ENCODE measurements at places on chromosomes 13 and 19.
A peak's percentile ranks its signal among the peaks of the same experiment; 100 is the strongest.

GRCh38 chr19:30136611-30137195 is 194.7 kb downstream of the URI1 start:
- H3K4me3 ChIP-seq = no peak overlapping the region
- no peak overlapping the region for H3K27ac ChIP-seq
- no peaks in the 10 kb centered on the region for H3K36me3 ChIP-seq

GRCh38 chr19:46288896-46289588 is 7.8 kb upstream of the HIF3A start:
- H3K27me3 ChIP-seq = peaks cover 52% of the 10 kb centered on the region
- no peaks in the 10 kb centered on the region for H3K4me1 ChIP-seq
- no peak overlapping the region for H3K4me3 ChIP-seq
- no peak for DNase-seq

DNA sequence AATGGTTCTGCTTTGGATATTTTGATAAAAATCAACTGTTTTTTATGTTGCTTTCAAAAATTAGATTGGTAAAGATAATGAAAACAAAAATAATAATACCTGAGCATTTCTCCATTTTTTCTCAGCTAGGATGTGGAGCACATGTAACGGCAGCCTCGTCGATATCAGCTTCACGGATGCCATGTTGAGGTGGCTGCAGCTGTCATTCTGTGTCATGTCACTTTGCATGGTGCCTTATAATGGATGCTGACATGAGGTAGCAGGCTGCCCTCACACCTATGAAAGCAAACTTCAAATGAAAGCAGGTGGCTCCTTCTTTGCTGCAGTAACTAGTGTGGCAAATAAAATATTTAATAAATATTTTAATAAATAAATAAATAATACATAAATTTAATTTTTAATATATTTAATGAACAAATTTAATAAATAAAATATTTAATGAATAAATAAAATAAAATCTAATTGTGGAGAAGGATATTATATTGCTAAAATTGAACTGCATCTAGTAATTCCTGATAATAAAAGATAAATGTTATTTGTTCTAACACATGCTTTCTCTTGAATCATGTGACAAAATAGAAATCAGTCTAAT is 955.7 kb upstream of the SLC10A2 start:
- no peaks in the 10 kb centered on the region for H3K4me1 ChIP-seq
- DNase-seq = no peak

- no peaks in the 10 kb centered on the region for H3K4me1 ChIP-seq
- H3K4me3 ChIP-seq = no peak overlapping the region
- H3K27ac ChIP-seq = no peak overlapping the region
- no peaks in the 10 kb centered on the region for H3K36me3 ChIP-seq
- peaks cover 23% of the 10 kb centered on the region for H3K27me3 ChIP-seq
These were observed 3.7 kb upstream of the NAT14 start for GRCh38 chr19:55481148-55481793.

DNA sequence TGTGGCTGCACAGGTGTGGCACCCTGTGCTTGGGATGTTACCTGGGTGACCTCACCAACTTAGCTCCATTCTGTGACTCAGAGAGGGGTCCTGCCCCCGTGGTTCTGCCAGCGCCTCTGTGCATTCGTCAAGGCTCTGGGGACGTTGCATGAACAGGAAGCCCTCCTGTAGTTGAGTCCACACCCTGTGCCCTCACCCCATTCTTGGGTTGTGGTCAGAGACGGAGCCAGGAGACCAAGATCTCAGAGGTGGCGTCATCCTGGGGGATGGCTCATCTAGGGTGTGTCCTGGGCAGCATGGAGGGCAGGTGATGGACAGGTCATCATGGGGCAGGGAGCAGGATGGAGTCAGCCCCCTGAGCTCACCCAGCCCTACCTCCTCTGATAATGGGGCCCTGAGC is 2.5 kb downstream of the COX6B2 start:
- H3K36me3 ChIP-seq = no peaks in the 10 kb centered on the region
- no peak overlapping the region for H3K27ac ChIP-seq
- no peak overlapping the region for H3K4me3 ChIP-seq
- no peaks in the 10 kb centered on the region for H3K4me1 ChIP-seq
- peaks cover 60% of the 10 kb centered on the region for H3K27me3 ChIP-seq

DNA sequence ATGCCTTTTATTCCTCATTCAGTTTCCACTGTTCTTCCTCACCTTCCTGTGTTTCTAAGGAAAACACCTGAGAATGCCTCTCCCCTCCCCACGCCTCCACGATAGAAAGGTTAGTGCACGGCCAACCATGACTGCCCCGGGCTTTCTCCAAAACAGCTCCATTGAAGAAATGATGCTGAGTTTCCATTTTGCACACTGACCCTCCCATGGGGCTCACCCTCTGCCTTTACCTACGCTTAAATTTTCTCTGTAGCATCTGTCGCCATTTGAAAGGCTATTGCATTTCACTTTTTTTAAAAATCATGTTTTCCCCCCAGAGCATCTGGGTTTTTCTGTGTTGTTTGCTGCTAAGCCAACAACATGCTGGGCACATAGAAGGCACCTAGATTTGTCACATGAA is 48.2 kb downstream of the ABCC4 start:
- no peaks in the 10 kb centered on the region for H3K36me3 ChIP-seq
- no peak overlapping the region for H3K27ac ChIP-seq

DNA sequence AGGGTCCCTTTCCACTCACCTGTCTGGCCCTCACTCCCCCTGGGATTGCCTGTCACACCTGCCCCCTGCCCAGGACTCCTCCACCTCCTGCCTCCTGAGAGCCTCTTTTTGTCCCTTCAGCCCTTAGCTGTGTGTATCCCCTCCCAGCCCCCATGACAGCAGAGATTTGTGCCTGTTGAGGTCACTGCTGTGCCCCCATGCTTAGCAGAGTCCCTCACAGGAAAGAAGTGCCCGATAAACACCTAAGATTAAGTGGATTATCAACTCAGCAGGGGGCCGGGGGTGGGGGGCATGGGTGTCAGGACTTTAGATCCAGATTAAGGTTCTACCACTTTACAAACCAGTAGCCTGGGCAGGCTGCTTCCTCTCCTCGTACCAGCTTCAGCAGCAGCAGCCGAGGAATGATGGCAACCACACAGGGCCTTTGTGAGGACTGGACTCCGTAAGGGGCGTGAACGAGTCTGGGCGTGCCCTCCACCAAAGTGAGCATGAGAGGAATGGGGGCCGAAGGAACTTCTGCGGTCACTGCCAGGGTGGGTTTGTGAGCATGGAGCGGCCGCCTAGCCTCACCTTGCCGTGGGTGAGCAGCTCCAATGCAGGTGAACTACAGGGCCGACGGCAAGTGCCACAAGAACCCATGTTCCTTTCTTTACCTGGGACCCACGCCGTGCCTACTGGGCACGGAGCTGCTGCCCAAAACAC is 36.1 kb downstream of the ZNF787 start:
- no peak overlapping the region for H3K4me3 ChIP-seq
- DNase-seq = no peak
- no peak overlapping the region for H3K27ac ChIP-seq

DNA sequence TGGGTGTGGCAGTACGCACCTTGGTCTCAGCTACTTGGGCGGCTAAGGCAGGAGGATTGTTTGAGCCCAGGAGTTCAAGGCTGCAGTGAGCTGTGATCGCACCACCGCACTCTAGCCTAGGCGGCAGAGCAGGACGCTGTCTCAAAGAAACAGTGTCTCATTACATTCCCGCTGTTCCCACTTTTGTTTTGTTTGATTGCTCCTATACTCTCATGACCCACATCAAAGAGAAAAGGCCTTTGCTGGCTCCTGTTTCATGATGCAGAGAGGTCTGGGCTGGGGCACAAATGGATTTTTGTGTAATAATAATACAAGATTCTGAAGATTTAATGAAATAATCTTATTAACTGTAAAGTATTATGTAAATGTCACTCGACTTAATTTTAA is 85.7 kb downstream of the LACC1 start:
- H3K27me3 ChIP-seq = no peaks in the 10 kb centered on the region
- no peak for DNase-seq
- no peak overlapping the region for H3K4me3 ChIP-seq
- no peak overlapping the region for H3K27ac ChIP-seq
- no peaks in the 10 kb centered on the region for H3K4me1 ChIP-seq
- H3K36me3 ChIP-seq = no peaks in the 10 kb centered on the region

DNA sequence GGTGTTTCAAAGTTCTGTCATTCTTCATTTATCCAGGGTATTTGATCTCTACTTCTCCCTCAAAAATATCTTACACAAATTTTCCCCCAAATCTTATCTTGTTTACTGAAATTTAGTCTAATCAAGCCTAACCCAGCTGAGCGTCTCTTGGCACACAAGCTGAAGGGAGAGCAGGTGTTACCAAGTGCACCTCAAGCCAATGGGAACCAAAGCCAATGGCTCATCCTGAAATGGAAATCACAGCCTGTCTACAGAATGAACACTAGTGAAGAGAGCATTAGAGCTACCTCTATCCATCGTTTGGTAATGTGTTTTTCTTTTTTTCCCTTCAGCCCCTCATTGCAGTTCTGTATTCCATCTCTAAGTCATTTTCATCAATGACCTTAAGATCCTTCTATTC is 1350.8 kb downstream of the OLFM4 start:
- H3K27ac ChIP-seq = no peak overlapping the region
- no peak overlapping the region for H3K4me3 ChIP-seq

- no peaks in the 10 kb centered on the region for H3K36me3 ChIP-seq
- no peak for DNase-seq
These were observed 82.1 kb downstream of the TBC1D4 start for GRCh38 chr13:75399879-75400217.

GRCh38 chr13:43030548-43030947 is 7.2 kb downstream of the DNAJC15 start:
- H3K4me1 ChIP-seq = no peaks in the 10 kb centered on the region
- no peak for DNase-seq
- no peaks in the 10 kb centered on the region for H3K36me3 ChIP-seq
- H3K27ac ChIP-seq = no peak overlapping the region

GRCh38 chr19:44741841-44742329 is 6.6 kb upstream of the BCL3 start:
- no peaks in the 10 kb centered on the region for H3K36me3 ChIP-seq
- H3K27me3 ChIP-seq = 0 out of 2 replicates have a peak, but pooled peaks cover 16% of the 10 kb centered on the region
- DNase-seq = no peak
- no peak overlapping the region for H3K4me3 ChIP-seq

GRCh38 chr13:105202354-105202753 is 1333.1 kb downstream of the EFNB2 start:
- no peaks in the 10 kb centered on the region for H3K4me1 ChIP-seq
- peak; percentile 18 for DNase-seq
- no peak overlapping the region for H3K27ac ChIP-seq
- H3K27me3 ChIP-seq = no peaks in the 10 kb centered on the region
- H3K4me3 ChIP-seq = no peak overlapping the region

DNA sequence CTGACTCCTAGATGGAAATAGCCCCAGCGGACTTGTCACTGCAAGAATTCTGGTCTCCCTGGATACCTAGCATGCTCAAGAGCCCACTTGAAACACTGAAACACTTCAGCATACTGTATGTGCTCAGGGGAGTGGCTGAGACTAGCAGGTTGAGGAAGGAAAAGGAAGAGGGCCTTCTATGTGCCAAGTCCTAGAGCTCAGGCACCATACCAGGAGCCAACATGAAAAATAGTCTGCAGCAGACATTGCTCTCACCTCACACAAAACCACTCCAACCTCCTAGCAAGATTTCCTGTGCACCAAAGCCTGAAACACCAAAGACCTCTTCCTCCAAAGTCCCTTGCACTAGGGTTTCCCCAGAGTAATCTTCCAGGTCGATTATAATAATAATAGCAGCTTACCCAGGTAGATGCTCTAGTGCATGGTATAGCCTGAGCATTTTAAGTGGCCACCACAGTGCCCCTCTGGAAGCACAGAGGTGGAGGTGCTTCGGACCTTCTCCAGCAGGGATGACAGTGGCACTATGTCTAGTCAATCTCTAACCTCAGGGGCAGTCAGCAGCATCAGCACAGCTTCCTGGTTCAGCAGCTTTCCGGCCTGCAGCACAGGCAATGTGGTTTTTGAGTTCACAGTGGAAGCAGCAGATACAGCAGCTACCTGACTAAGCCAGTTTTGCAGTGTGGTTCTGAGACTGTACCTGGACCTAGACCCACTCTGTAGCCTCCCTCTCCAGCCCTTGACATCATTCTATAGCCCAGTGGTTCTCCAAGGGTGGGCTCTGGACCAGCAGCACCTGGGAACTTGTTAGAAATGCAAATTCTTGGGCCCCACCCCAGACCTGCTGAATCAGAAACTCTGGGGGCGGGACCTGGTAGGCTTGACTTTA is 45.6 kb upstream of the UBE2L5 start:
- DNase-seq = peak; percentile 76
- H3K27ac ChIP-seq = peak overlapping the region; percentile 99
- H3K4me1 ChIP-seq = peaks cover 25% of the 10 kb centered on the region
- H3K36me3 ChIP-seq = no peaks in the 10 kb centered on the region
- no peaks in the 10 kb centered on the region for H3K27me3 ChIP-seq

All from MM.1S (cell line).